ENCODE measurements at places on chromosomes 1 and 21. TPM values are rescaled to one million over a fixed set of nuclear protein-coding genes. Genes with fewer than 3 reads are reported as not detected.

Gene TAS1R3
- 0.12 TPM for total RNA-seq

Gene FLG2
- not detected for total RNA-seq

Gene SERBP1
- 233 TPM for total RNA-seq

Gene SHCBP1L
- total RNA-seq, result not detected

Gene IL10
- not detected for total RNA-seq

Gene MYBPH
- not detected for total RNA-seq

Gene PLXNA2
- 0.94 TPM for total RNA-seq

Gene MATN1
- total RNA-seq, result 0.10 TPM

Gene RAB7B
- 1.8 TPM for total RNA-seq

Gene SEMA4A
- total RNA-seq, result 0.44 TPM

Gene SRP9
- total RNA-seq, result 285 TPM

Gene SYPL2
- 0.10 TPM for total RNA-seq

Gene NBPF20
- 3.9 TPM for total RNA-seq

Gene ARHGAP29
- total RNA-seq, result 20.2 TPM

Gene KCNK2
- total RNA-seq, result 0.22 TPM

Gene RPE65
- total RNA-seq, result not detected

Gene C2CD4D
- total RNA-seq, result not detected

Gene OR2T29
- total RNA-seq, result not detected

Gene PHTF1
- 15.5 TPM for total RNA-seq

Gene TGFB2
- total RNA-seq, result 33.7 TPM

Gene ARID1A
- total RNA-seq, result 35.0 TPM

Gene C1orf232
- total RNA-seq, result not detected

Gene BPNT1
- 21.0 TPM for total RNA-seq

Gene KCNJ9
- not detected for total RNA-seq

Gene KDF1
- total RNA-seq, result not detected

Data from A549 treated with DMSO at 1 μM for 4 hours (cell line).